ENCODE measurements at places on chromosomes 3 and 15. TPM values are rescaled to one million over a fixed set of nuclear protein-coding genes. Genes with fewer than 3 reads are reported as not detected.

The FMN1 gene
- total RNA-seq, result 0.03 TPM

The CHRD gene
- total RNA-seq, result not detected

The FETUB gene
- total RNA-seq, result not detected

The HTD2 gene
- 8.5 TPM for total RNA-seq

The CCR9 gene
- 0.28 TPM for total RNA-seq
